ENCODE measurements at places on chromosomes 1 and 21. TPM values are rescaled to one million over a fixed set of nuclear protein-coding genes. Genes with fewer than 3 reads are reported as not detected.

Gene ADSS2
- total RNA-seq = 61.3 TPM

Gene WDTC1
- total RNA-seq = 12.4 TPM

Gene PLEKHG5
- total RNA-seq = 1.2 TPM

Gene HES2
- not detected for total RNA-seq

Gene ZBTB37
- 5.8 TPM for total RNA-seq

Gene ERG
- 0.18 TPM for total RNA-seq

Gene BMP8A
- total RNA-seq = 0.21 TPM

Gene GBP6
- 0.53 TPM for total RNA-seq

GRCh38 chr1:75640137-75640536, 29.2 kb upstream of the SLC44A5 start:
- DNase-seq = no peak

GRCh38 chr1:62601457-62601856, 4.1 kb downstream of the ANGPTL3 start:
- no peak for DNase-seq

- DNase-seq = no peak
Observed at GRCh38 chr1:15704526-15705183, 20.5 kb downstream of the PLEKHM2 start.

- no peak for DNase-seq
Observed at GRCh38 chr1:221217029-221217428, 337.8 kb downstream of the HLX start.

DNA sequence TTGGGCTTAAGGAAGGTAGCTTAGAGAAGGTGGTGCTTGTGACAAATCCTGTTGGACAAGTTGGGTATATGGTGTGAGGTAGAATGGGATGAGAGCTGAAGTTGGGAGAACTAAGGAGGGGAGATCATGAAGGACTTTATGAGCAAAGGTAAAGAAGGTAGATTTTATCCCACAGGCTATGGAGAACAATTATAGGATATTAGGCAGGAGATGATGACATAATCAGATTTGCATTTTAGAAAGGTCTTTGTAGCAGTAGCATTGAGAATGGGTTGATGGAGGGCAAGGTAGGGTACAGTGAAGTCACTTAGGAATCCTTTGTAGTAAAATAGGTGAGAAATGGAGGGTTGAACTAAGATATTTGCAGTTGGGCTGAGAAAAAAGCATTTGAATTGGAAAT, 14.9 kb upstream of the TCHH start:
- no peak for DNase-seq

DNA sequence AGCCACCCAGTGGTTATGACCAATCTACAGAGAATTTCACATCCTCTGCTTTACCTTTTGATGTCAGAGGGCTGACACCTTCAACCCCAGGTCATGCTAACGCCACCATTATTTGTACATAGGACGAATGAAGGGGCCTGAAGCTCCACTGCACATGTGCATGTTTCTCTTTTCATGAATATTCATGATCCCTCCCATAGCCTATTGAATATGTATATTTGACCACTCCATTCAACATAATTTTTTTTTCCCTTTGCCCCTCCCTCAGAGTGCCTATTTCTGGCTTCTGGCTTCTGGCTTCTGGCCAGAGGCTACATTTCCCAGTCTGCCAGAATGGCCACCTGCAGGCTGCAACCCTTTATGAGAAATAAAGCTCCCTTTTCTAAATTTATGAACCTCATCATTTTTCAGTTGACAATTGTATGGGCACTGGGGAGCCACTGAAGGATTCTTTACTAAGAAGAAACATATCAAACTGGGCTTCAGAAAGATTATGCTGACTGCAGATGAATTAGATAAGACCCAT, 406.7 kb downstream of the SIPA1L2 start:
- DNase-seq = no peak

DNA sequence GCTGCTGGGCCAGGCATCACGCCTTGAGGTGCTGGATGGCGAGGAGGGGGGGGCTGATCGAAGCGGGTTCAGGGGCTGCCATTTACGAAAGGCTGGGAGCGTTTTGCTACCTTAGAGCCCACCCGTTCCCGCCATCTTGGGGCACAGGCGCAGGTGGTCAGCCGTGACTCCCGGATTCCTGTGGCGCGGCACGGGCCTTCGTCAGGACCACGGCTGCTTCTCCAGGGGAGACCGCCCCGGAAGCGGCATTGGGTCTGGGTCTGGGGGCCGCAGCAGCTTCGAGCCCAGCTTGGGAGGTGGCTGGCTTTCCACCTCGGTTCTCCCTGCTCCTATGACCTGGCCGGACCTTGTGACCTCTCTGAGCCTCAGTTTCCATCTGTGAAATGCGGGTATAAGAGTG, 23.8 kb downstream of the SPSB1 start:
- no peak for DNase-seq

GRCh38 chr1:232417636-232418248, 212.2 kb downstream of the SIPA1L2 start:
- no peak for DNase-seq

- DNase-seq = no peak
Observed at GRCh38 chr1:201183209-201183608, 7.4 kb upstream of the IGFN1 start.

GRCh38 chr1:37691497-37692077, 729 bp upstream of the CDCA8 start:
- DNase-seq = no peak

DNA sequence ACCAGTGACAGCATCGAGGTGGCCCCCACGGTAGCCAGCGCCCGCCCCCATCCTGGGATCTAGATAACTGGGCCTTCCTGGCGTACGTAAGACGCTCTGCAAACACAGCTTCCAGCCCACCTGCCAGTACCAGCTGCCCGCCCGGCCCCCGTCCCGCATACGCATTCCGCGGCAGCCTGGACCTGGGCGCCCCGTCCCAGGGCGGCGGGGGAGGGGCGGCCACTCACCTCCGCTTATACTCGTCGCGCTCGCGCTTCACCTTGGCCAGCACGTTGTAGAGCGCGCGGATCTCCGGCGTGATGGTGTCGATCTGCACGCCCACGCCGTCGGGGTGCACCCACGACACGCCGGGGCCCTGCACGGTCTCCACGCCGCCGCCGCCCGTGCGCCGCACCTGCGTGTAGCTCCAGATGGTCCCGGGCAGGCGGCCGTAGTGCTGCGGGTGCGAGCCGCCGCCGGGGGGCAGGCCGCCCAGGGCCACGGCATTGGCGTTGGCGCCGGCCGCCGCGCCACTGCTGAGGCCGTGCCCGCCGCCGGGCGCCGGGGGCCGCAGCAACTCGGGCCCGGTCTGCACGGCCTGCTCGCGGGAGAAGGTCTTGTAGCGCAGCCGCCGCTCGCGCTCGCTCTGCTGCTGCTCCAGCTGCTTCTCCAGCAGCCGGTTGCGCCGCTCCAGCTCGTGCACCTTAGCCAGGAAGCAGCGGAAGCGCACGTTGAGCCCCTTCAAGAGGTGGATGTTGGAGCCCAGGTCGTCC, 859 bp downstream of the IFFO2 start:
- peak; percentile 62 for DNase-seq

GRCh38 chr1:93675271-93675670, 6.4 kb downstream of the BCAR3 start:
- DNase-seq = no peak

- DNase-seq = no peak
Observed at GRCh38 chr1:35777109-35777508, 7.3 kb upstream of the CLSPN start.

- DNase-seq = no peak
Observed at GRCh38 chr1:18642278-18643095, 11.8 kb downstream of the PAX7 start.

DNA sequence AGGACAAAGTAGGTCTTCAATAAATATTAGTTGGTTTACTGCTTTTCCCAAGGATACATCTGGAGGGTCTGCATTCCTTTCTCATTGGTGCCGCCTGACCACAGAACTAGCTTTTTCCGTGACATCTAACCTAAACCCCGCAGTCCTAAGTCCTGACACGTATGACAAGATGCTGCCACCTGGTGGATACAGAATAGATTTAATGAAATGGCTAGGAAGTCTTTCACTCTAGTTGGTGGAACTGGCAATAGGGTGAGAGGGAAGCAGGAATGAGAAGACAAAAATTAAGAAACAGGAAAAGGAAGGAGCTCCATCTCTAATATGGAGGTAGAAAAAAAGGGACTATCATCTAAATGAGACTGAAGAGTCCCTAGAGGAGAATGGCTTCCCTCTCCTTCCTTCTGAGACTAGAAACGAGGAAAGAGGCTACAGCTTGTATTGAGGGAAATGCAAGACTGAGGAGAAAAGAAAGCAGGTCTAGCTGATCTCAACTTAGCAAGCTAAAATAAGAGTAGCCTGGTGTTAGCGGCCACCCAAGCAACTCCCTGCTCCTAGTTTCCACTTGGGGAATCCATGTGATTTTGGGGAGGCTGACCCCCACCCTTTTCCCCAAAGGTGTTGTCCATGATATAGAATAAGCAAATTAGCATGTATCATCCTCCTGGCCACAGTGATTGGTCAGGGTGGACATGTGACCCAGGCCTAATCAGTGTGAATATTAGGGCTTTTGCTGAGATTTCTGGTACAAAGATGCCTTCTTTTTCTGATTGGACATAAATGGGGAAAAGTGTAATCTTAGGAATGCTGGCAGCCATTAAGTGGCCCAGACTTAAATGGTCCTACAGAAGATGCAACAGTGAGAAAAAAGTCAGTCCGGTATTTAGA, 5.9 kb downstream of the RFX5 start:
- peak; percentile 27 for DNase-seq

- no peak for DNase-seq
Observed at GRCh38 chr1:177589166-177589565, 380.7 kb downstream of the SEC16B start.

- DNase-seq = no peak
Observed at GRCh38 chr1:155113450-155113980, 14.2 kb upstream of the EFNA1 start.

DNA sequence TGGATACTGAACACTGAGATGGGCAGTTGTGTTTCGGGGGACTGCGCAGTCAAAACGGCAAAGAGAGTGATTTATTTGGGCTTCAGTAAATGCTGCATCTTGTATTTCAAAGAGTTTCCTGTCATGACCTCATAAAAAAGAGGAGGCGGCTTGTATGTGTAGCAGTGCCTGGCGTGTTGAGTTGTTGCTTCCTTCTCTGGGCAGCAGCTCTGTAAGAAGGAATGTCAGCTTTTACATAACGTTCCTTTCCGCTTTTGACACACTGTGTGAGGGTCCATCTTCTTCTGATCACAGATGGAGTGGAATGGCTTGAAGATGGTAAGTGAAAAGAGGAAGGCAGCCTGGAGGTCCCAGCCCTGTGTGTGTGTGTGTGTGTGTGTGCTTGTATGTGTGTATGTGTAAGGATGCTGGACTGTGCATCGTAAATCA, 941 bp downstream of the ELAVL4 start:
- no peak for DNase-seq

GRCh38 chr1:177571485-177572076, 398.3 kb downstream of the SEC16B start:
- DNase-seq = no peak
